ENCODE measurements at places on chromosomes 16 and 17.

GRCh38 chr17:57708410-57708809, 36.7 kb downstream of the CCDC182 start:
- DNase-seq, result peak; percentile 63

GRCh38 chr16:4477966-4478365, 1.8 kb downstream of the HMOX2 start:
- no peak for DNase-seq

DNA sequence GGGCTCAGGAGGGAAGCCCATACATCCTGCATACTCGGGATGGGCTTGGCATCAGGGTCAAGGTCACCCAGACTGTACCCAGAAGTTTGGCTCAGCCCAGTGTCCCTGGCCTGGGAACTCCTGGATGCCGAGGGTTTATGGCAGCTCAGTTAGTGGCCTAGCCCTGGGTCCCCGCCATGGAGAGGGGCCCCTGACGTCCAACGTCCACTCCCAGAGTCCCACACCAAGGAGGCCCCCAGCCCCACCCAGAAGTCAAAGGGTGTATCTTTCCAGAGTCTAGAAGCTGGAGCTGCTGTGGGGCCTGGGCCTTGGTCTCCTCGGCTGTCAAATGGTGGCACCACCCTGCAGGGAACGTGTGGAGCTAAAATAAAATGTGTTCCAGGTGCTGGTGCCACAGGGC, 76.4 kb downstream of the SREBF1 start:
- no peak for DNase-seq

DNA sequence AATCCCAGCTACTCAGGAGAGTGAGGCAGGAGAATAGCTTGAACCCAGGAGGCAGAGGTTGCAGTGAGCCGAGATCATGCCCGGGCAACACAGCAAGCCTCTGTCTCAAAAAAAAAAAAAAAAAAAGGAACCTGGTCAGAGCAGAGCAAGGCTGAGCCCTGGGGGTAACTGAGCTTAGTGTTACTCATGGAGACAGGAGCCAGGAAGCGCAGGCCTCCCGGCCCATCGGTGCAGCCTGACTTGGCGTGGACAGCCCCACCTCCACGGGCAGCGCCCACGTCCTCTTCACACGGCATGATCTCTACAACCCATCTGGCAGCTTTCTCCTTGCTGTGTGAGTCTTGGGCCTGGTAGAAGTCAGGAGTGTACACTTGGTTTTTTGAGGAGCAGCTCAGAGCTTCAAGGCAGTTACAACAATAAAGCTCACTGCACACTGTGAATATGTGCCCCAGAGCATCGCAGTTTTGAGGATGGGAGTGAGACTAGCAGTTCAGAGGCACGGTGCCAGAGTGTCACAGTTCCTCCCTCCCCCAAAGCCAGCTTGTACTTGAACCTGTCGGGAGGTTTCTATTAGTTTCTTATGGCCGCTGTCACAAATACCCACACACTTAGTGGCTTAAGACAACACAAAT, 129.9 kb downstream of the RAP1GAP2 start:
- peak; percentile 87 for DNase-seq

GRCh38 chr17:7011942-7012254, 526 bp upstream of the RNASEK start:
- DNase-seq, result no peak

DNA sequence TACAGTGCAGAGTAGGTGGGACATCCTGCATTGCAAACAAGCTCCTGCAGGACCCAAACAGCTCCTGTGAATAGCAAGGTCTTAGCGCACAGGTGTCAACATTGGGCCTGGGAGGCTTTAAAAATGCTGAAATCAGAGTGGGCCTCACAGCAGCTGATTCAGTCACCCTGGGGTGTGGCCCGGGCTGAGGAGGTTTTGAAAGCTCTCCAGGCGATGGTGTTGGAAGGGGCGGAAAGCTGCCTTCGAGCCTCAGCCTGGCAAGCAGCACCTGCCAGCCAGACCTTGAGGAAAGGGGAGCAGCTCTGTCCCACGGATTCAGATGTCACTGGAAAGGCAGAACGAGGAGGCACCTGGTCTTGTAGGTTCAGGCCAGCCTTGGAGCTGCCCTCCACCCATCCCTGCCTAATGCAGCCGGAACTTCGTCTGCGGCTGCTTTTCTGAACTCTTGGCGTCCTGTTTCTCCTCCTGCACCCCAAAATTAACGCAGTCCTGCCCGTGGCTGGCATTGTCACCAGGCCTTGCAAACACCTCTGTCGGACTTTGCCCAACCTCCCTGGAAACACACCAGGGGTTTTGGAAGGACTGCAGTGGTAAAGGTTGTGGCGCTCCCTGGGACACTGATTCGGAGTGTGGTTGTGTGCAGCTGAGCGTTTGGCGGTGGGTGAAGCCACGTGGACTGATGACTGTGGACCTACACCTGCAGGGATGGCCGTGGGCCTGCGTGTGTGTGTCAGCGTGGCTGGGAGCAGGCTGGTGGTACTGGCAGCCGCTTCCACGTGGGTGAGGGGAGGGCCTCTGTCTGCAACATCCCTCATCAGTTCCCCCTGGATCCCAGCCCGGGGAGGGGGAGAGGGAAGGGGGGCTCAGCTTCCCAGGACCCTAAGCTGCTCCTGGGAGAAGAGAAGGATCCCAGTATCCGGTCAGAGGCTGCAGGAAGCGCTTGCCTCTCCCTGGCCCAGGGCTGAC, 3.4 kb downstream of the NECAB2 start:
- DNase-seq, result no peak

DNA sequence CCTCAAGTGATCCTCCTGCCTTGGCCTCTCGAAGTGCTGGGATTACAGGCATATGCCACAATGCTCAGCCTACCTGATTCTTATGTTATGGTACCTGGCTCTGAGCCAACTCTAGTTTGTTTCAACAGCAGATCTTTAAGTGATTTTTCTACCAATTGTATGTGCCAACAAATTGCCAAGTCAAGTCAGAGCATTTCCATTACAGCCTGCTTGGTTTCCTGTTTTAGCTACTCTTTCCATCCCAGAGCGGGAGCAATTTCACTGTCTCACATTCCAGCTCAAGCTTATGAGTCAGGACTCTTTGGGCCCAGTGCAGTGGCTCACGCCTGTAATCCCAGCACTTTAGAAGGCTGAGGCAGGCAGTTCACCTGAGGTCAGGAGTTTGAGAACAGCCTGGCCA, 30.8 kb upstream of the RBBP6 start:
- peak; percentile 78 for DNase-seq

GRCh38 chr16:83939266-83939855, 13.7 kb upstream of the OSGIN1 start:
- DNase-seq, result no peak

GRCh38 chr16:66389256-66390176, 23.0 kb downstream of the CDH5 start:
- peak; percentile 27 for DNase-seq

DNA sequence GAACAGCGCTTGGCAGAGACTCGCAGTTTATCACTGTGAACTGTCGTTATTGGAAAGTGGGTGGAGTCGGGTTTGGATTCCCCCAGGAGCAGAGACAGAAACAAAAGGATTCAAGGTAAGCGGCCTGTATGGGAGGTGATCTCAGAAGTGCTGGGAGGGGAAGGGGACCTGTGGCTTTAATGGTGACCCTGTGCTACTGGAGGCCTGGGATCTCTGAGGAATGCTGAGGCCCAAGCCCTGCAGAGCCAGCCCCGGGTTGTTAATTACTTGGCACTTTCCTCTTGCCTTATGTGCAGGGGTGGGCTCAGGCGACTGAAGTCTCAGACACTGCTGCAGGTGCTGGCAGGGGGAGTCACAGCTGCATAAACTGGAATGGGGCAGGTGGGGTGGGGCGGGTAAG, 27.4 kb downstream of the IRF8 start:
- peak; percentile 82 for DNase-seq

GRCh38 chr17:7842380-7843256, 8.6 kb downstream of the KDM6B start:
- DNase-seq, result peak; percentile 91

GRCh38 chr17:7186241-7186640, 7.1 kb upstream of the ASGR1 start:
- no peak for DNase-seq

DNA sequence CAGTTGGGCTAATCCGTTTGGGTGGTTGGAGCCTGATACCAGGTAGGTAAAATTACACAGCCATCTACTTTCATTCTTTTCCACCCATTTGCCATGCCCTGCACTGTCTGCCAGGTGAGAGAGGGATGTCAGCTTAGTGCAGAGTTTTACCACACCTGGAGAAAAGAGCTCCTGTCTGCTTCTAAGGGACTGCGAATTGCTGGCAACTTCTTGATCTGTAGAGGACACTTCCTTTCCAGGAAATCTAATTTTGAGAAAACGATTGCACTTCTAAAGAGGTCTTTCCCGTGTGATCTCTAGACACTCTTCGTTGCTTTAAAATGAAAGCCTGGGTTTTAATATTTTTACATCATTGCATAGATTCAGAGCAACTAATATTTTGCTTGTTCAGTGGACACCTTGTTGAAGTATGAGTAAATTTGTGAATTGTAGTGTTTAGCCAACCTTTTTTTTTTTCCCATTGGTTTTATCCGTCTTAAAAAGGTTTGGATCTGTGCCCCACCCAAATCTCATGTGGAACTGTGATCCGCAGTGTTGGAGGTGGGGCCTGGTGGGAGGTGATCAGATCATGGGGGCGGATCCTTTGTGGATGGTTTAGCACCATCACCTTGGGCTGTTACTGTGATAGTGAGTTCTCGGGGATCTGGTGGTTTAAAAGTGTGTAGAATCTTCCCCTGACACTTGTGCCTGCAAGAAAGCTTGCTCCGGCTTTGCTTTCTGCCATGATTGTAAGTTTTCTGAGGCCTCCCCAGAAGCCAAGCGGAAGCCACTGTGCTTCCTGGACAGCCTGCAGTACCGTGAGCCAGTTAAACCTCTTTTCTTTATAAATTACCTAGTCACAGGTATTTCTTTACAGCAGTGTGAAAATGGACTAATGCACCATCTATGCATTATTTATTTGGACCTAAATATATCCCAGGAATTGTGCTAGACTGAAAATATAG, 104.6 kb downstream of the PRKCA start:
- DNase-seq, result peak; percentile 43

- no peak for DNase-seq
Observed at GRCh38 chr16:52283584-52284375, 263.2 kb downstream of the TOX3 start.

GRCh38 chr16:5917436-5918195, 820.0 kb upstream of the EEF2KMT start:
- no peak for DNase-seq

GRCh38 chr16:67449739-67450138, 18.8 kb downstream of the HSD11B2 start:
- DNase-seq, result no peak

DNA sequence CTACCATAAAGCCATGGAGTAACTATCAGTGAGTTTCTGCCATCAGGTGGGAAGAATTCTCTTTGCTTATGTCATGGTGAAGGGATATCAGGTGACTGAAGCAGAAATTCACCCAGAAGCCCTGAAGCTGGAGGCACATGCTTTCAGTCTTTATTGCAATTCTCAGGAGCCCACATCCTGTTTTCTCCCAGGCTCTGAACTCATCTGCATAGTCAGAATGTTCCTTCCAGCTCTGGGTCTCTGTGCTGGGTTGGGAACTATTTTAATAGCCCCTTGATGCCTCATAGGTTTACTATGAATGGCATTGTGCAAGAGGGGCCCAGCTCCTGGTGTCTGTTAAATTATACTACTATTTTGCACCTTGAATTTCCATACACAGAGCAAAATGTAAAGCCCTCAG, 198.4 kb upstream of the SOX9 start:
- peak; percentile 95 for DNase-seq

GRCh38 chr16:24635900-24636610, 93.4 kb upstream of the TNRC6A start:
- DNase-seq, result no peak

DNA sequence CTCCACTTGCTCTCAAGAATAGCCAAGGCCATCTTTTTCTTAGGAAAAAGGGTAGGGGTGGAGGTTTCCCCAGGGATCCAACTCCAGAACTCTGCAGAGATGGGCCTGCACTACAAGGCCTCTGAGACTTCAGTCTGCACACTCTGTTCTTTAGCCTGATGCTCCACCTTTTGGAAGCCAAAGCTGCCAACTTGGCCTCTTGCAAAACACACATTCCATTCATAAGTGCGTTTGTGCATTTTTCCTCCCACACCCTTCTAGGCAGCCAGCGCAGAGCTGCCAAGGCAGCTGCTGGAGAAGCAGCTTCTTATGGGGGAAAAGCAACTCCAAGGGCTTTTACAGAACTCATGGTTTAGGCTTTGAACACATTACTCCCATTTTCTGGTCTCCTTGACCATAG, 45.3 kb downstream of the REXO5 start:
- DNase-seq, result peak; percentile 77

- no peak for DNase-seq
Observed at GRCh38 chr17:28702026-28702751, 9.5 kb downstream of the PROCA1 start.

DNA sequence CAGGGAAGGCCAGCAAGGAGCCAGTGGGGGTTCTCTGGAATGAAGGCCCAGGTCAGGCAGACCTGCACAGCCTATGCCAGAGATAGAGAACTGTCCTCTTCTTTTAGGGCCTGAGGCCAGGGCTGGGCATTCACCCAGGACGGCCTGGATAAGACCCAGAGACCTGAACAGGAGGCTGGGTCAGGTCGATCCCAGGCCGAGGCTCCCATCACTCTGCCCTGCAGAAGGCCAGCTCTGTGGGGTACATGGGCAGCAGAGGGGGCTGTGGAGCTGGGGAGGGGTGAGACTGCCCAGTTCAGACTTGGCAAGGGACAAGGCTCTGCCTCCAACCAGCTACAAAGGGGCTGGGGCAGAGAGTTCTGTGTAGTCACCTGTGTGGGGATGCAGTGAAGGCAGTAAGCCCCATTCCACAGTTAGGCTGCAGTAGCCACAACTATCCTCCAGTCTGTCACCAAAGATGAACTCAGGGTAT, 14.6 kb downstream of the HSD11B2 start:
- DNase-seq, result no peak

- peak; percentile 2 for DNase-seq
Observed at GRCh38 chr17:80611816-80612215, 67.2 kb downstream of the RPTOR start.
